ENCODE measurements at places on chromosomes 5 and 9.
A peak's percentile ranks its signal among the peaks of the same experiment; 100 is the strongest.

DNA sequence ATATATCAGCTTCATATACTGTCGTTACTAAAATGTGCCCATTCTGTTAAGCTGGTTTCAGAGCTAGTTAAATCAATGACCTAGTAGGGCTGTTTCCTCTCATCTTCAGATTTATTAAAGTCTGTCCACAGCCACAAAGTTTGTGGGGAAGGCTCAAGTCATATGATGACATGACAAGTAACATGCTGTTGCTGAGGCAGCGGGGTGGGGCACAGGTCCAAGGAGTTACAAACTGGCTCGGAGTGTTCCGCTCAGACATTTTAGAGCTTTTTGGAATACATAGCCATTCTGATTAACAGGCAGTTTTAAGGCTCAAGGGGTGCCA lies 2.7 kb upstream of the ANP32B start:
- DNase-seq = no peak

DNA sequence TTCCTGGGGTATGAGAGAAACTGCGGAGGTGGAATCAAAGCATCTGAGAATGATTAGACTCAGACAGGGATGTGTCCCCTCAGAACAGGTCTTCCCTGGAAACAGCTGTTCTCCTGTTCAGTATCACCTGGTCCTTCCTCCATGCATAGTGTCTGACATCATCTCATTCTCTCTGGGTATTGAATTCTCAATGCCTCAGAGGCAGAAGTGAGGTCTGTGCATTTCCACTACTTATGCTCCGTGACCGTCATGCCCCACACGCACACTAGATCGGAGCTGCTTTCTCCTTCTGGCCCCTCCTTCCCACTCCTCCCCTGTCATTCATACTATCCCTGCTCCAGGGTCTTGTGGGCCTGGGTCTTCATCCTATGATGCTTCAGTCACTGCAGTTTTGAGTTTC lies 61.4 kb upstream of the DAB2IP start:
- no peak for DNase-seq

DNA sequence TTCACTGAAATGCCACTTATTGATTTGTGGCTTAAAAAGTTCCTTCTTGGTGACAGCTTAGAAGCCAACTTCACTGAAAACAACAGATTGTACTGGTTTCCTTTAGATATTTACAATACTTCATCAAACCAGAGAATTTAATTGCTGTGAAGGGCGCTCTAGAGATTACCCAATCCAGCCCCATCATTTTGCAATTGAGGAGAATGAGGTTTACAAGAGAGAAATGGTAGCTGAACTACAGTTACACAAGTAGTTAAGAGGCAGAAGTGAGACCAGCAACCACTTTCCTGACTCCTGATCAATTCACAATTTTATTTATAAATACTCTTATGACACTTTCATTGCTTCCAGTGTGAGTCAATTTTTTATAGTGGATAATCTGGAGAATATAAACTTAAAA lies 103.5 kb upstream of the APC start:
- DNase-seq = no peak

- DNase-seq = no peak
These were observed 143.7 kb upstream of the SLC30A5 start for GRCh38 chr5:68950125-68950524.

- no peak for DNase-seq
These were observed 214.1 kb upstream of the TLE4 start for GRCh38 chr9:79357616-79358015.

DNA sequence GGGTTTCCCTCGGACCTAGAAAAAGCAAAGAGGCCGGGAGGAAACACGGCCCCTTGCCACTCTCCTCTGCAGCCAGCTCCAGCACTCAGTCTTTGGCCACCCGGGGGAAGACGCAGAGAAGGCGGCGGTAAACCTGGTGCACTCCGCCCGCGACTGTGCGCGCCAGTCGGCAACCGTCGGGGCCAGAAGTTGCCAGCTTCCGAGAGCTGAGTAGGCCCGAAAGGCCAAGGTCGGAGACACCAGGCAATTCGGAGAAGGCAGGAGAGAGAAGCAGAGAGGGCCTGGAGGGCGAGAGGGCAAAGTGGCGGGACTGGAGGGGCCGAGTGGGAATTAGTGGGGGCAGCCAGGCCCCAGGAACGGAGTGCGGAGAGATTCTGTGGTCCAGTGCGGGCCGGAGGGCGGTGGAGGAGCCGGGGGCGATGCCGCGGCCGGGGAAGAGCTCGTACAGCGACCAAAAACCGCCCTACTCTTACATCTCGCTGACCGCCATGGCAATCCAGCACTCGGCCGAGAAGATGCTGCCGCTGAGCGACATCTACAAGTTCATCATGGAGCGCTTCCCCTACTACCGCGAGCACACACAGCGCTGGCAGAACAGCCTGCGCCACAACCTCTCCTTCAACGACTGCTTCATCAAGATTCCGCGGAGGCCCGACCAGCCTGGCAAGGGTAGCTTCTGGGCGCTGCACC lies at the start of gene FOXB2:
TSS of gene FOXB2 (plus strand) at position 420 of the 690 bp plus-strand sequence. CDS start at position 420, 0 bp downstream.
- no peak for DNase-seq

DNA sequence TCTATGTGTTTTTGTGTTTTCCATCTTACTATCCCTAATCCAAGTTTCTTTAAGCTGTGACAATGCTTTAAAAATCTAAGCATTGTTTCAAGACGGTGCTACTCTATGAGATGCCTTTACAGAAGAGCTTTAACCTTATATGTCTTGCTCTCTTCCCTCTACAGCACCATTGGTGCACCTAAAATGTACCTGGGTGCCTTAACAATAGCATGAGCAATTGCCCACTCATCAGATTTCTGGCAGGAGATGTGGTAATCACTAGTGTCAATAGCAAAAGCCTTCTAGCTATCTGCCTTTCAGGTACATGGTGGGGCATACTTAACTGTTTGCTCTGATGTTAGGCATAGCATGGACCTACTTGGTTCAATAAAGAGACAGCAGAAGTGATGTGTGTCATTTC lies 222.3 kb upstream of the KIF2A start:
- DNase-seq = no peak

DNA sequence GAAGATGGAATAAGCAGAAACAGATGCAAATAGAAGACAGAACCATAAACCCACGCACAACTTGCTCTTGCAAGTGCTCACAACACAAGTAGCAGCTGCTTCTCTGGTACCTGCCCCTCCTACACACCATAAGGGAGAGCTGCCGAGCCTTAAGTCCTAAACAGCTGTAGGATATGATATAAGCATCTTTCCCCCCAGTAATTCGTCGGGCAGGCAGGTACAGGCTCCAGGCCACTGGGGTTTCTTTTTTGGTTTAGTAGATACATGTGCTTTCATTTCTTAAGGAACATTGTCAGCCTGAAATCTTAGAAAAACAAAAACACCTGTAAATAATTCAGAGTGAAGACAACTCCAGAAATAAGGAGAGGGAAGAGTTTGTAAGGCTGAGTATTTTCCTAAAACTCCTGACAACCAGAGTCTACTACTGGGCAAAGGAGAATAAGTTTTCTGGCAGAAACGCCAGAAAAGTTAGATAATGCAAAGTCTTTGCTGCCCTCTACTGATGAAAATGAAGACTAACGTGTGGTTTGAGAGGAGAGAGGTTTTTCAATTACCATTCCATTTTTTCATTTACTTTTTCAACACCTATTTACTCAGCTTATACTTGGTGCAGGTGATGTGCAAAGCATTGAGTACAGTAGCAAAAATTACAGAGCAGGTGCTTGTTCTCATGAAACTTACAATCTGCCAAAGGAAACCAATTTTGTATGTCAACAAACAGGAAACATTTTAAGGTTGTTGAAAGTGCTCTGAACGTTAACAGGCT lies 20.1 kb upstream of the TCERG1 start:
- DNase-seq = peak; percentile 61

DNA sequence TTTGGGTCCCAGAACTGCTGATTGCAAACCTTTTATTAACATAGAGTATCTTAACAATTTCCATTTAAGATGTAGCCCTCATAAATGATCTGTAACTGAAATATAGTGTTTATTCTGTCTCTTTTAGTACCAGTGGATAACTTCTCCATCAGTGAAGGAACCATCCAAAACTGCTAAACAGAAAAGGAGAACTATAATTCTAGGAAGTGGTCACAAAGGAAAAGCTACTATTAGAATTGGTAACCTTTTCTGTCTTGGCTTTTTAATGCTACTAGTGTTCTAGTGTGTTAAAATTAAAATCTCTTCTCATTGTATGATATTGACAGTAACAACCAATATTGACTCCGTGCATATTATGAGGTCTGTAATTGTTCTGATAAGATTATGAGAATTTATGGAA lies 12.8 kb downstream of the CEP78 start:
- no peak for DNase-seq

- no peak for DNase-seq
These were observed 26.1 kb upstream of the SLC6A3 start for GRCh38 chr5:1471240-1471853.

Data from fibroblast of pulmonary artery (primary cell).